ENCODE measurements at places on chromosomes 11 and 22.

DNA sequence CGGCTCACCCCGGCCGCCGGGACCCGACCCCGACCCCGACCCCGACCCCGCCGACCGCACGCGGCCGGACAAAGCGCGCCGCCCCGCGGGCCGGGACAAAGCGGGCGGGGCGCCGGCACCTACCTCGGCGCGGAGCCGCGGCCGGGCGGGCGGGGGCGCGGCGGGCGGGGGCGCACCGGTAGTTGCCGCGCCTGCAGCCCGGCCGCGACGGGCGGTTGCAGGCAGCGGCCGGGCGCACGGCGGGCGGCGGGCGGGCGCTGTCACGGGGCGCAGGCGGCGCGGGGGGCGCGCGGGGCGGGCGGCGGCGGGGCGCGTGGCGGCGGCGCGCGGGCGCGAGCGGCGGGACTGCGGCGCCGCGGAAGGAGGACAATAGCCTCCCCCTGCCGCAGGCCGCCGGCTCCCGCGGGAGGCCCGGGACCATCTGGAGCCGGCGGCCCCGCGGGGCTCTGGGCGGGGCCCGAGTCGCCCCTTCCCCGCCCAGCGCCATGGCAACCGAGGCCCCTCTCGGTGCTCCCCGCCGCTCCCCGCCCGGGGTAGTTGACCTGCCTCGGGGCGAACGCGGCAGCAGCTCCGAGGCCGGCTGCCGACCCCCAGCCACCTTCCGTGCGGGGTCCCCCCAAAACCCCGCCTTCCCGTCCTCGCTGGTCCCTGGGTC, 851 bp downstream of the SPTBN2 start:
- DNase-seq, result no peak

DNA sequence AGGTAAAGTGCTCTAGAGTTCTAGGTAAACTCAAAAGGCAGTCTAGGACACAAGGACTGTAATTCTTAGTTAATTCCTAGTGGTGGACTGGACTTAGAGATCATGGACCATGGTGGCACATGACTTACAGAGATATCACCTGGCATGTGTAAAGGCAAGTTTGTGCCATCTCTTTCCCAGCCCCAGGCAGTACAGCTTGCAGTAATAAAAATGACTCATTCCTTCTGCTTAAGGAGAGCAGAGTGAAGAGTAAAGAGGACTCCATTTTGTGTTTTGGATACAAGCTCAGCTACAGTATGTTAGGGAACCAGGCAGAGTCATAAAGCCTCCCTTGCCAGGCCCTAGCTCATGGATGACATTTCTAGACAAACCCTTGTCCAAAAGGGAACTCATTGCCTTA, 629.9 kb downstream of the JRKL start:
- DNase-seq, result no peak

DNA sequence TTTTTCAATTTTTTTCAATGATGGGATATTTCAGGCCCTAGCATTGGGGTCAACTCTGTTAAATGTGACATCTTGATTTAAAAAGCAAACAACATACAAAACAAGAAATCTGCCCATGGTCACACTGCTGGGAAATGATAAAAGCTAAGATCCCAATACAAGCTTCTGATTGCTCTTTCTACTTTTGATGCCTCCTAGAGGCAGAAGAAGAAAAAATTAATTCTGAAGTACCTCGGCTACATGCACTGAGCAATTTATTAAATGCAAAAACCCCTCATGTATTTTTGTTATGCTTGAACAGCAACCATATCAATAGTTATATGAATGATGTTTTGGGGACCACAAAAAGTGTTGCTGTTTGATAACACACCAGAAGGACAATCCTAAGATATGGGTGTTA, 342.1 kb upstream of the NARS2 start:
- DNase-seq, result no peak

- no peak for DNase-seq
Observed at GRCh38 chr11:111349191-111349695, 29.8 kb downstream of the POU2AF1 start.

DNA sequence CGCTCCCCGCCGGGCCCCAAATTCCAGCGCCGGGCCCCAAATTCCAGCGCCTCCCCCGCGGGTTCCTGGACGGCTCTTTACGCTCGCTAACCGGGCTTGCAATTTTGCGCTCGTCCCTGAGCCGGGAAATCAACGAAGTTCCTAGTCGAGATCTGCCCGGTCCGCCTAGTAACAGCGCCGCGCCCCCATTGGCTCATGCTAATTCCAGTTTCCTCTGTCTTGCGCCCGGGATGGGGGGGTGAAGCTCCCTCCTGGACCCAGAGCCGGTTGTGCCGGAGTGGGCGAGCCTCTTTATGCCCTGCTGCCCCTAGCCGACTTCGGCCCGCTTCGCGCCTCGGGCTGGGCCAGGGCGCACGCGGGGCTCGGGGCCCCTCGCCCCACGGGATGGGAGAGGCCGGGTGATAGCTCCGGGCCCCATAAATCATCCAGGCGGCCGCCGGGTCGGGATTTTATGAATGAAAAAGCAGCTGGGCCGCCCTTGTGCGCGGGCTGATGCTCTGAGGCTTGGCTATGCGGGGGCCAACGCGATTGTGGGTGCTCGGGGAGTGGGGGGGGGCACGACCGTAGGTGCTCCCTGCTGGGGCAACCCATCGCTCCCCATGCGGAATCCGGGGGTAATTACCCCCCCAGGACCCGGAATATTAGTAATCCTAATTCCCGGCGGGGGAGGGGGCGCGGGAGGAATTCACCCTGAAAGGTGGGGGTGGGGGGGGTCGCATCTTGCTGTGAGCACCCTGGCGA, 1.8 kb upstream of the CCND1 start:
- no peak for DNase-seq

GRCh38 chr11:117409511-117409910, 81.9 kb downstream of the CEP164 start:
- DNase-seq, result no peak

- no peak for DNase-seq
Observed at GRCh38 chr11:14444441-14445189, 55.0 kb downstream of the COPB1 start.

GRCh38 chr11:134409552-134410429, 2.3 kb downstream of the B3GAT1 start:
- DNase-seq, result no peak

GRCh38 chr11:95547976-95548375, 241.6 kb downstream of the FAM76B start:
- no peak for DNase-seq

DNA sequence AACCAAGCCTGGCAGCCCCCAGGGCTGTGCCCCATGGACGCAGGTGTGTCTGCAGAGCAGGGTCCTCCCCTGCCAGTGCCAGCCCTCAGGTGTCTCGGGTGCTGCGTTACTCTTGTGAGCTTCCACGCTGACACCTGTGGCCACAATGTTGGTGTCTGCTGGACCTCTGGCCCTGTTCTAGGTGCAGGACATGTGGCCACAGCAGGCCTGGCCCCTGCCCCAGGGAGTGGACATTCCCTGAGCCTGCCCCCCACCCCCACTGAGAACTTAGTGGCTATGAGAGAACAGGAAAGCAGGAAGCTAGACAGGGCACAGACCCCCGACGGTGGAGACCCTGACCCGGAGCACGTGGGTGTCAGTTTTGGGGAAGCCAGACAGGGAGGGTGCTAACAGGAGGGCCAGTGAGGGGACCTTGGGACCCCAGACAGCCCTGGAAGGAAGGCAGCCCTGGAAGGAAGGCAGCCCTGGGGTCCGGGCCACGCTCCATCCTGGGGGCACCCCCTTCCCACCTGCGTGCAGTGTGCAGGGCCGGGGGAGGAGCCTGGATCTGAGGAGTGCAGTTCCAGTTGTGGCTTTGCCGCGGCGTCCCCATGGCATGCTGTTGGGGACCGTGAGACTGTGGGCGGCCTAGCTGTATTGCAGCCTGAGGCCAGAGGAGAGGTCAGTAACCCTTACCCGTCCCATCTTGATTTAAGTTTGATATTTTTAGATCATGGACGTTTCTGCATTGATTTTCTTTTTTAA, 43.9 kb upstream of the PPARA start:
- no peak for DNase-seq

DNA sequence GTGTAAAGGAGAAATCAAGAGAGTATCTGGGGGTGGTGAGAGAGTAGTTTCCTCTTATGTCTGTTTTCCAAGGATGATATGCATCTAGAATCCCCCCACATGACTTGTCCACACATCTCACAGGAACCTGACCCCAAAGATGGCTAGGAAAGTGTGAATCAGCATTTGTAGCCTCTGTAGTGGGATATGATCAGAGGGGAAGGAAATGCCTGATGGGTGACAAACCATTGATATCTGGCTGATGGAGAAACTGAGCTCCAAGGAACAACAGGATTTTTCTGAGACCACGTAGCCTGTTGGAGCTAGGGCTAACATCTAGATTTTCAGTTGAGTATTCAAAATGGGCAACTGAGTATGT, 369.4 kb downstream of the DDX10 start:
- no peak for DNase-seq

DNA sequence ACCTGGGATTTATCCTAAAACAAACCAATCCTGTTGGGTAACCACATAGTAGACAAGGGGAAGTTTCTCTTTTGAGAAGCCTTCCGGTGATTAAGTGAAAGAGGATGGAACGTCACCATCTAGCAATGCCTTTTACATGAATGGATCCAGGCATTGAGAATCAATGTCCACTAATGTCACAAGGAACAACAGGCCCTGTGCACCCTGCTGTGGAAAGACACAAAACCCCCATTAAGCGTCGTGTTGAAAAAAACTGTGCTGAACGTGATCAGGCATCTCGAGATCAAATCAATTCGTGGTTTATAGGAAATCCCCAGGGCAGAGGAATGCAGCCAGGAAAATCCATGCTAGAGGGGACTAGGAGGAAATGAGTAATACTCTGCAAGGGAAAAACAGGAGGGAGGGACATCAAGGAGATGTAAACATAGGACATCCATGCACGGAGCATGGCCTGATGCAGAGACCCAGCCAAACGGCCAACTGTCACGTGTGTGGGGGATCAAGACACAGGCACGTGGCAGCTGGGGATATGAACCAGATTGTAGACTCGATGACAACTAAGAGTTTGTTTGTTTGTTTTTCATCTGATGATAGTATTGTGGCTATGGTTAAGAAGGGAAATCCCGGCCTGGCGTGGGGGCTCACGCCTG, 38.6 kb upstream of the CARS1 start:
- no peak for DNase-seq

GRCh38 chr11:62391642-62392425, 27.0 kb upstream of the SCGB1A1 start:
- DNase-seq, result no peak

Data from effector memory CD8-positive, alpha-beta T cell (primary cell).